NCI-H1092 (cell line): ENCODE measurements at places on chromosomes 3 and 15.

DNA sequence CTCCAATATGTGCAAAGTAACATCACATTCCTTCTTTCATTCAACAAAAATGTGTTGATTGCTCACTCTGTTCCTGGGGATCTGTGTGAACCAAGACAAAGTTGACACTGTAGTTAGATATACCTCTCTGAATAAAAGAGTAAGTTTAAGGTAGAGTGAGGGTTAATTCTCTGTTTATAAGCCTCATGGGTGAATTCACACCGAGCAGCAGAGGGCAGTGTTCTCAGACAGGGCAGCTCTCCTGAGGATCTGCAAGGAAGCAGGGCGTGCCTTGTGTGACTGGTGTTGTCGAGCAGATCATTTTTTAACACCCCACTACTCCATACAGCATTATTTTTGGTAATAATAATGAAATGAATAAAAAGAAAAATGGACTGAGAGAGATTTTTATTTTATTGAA, 34.4 kb downstream of the PAQR9 start:
- no peak for DNase-seq

DNA sequence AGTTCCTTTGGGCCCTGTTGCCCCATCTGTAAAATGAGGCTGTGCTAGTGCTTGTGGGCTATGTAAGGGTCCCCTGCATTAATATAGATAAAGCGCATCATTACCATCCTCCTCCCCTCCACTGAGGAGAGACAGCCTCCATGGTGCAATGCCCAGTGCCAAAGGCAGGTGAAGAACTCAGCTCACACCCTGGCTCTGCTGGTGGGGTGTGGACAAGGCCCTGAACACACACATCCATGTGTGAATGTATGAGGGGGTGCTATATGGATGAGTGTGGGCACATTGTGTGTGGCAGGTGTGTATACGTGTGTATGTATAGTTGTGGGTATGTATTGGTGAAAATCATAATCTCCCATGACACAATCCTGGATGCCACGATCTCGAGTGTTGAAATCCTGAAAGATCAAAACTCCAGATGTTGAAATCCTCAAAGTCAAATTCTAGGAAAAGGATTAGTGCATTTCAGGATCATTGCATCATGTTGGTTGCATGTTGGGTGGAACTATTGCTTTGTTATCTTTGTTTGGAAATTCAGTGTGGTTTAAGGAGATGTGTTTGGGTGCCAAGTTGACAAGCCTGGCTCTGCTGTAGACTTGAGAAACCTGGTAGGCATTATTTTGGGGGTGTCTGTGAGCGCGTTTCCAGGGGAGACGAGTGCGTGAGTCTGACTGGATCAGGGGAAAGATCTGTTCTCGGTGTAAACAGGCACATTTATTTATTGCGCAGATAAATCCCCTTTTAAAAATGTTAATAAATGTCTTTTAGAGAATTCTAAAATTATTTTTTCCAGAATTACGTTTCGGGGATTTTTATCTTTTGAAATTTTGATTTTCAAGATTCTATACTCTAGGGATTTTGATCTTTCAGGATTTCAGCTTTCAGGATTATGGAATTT, 42.0 kb upstream of the SEC61A1 start:
- DNase-seq, result no peak

DNA sequence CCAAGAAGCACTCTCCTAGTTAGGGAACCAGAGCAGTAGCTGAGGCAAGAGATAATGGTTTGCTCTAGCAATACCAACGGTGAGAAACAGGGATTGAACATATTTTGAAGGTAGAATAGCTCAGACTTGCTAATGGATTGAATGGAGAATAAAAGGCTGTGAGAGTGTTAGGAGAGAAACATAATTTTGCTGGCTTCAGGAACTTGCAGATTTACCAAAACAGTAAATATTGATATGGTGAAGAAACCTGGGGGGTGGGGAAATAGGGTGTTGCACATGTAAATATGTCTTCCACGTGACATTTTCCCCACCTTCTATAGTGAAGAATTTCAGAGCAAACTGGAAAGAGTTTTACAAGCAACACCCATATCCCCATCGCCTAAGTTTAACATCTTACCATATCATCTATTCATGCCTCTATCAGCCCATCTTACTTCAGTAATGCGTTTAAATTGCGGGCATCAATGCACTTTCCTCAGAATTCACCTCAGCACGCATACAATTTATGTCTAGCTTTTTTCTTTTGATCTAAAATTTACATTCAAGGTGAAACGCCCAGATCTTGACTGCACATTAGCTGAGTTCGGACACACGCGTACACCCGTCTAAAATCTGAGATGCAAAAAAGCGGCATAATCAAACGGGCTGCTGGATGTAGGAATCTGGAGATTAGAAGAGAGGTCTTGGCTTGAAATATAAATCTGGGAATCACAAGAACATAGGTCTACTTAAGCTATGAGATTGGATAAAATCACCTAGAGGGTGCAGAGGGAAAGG, 891 bp upstream of the NR1D2 start:
- no peak for DNase-seq

DNA sequence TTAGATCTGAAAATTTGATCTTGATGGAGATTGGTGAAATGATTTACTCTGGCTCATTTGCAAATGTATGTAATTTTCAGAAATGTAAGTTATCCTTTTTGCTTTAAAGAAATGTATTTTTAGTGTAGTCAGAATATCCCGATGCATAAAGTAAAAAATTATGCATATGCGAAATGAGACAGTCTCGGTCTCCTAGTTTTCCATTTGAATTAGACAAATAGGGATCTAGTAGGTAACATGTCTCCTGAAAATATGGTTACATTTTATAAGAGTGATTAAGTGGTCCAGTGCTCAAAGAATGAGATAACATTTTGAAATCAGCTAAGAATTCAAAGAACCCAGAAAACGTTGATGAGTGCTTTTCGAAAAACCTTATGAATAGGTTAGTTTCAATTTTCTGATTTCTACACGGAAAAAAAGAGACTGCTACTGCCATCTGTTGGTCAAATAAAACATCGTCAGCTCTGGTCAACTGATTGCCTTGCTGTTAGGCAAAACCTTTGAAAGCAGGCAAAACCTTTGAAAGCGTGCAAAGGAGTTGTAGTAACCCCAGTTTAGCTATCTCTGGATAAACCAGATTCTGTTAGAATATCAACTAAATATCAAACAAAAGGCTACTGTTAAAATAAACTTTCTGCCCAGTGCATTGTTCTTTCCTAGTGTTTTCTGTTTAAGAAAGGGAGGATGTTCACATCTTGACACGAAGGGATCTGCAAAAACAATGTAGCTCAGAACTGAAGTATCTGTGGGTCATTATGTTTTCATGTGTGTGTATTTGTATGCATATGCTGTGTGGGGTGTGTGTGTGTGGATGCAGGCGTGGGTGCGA, 59.3 kb upstream of the CHMP2B start:
- DNase-seq, result peak; percentile 17

DNA sequence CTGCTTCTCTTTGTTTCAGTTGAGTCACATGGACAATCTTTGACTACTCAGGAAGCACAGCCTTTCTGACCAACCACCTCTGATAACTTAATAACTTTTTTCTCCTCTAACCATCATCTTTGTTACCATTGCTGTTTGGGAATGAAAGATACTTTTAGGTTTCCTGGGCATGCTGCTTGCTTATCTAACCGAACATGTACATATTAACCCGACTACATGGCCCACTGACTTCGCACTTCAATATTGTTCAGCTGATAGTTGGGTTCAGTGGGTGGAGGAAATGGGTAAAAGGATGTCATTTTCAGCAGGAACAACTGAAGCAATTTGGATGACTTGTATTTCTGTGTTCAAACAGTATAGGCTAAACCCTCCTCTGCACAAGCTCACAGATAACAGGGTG, 214.3 kb downstream of the SQOR start:
- no peak for DNase-seq

DNA sequence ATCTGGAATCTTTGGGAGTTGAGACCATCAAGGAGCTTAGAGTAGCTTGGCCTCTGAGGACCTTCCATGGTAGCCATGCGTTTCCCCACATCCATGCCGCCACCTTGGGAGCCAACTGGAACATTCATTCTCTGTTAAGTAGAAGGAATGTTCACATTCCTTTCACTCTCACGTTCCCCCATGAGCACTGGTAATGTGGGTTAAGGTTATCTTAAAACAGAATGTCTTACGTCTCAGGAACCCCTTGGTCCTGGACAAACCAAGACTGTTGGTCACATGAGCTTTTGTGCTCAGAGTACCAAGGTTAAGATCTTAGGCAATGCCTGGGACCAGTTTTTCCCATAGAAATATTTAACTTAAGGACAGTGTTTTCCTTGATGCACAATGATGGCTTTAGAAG, 211.7 kb upstream of the UBE2E1 start:
- DNase-seq, result no peak

GRCh38 chr3:152703245-152703890, 131.6 kb upstream of the P2RY1 start:
- no peak for DNase-seq

DNA sequence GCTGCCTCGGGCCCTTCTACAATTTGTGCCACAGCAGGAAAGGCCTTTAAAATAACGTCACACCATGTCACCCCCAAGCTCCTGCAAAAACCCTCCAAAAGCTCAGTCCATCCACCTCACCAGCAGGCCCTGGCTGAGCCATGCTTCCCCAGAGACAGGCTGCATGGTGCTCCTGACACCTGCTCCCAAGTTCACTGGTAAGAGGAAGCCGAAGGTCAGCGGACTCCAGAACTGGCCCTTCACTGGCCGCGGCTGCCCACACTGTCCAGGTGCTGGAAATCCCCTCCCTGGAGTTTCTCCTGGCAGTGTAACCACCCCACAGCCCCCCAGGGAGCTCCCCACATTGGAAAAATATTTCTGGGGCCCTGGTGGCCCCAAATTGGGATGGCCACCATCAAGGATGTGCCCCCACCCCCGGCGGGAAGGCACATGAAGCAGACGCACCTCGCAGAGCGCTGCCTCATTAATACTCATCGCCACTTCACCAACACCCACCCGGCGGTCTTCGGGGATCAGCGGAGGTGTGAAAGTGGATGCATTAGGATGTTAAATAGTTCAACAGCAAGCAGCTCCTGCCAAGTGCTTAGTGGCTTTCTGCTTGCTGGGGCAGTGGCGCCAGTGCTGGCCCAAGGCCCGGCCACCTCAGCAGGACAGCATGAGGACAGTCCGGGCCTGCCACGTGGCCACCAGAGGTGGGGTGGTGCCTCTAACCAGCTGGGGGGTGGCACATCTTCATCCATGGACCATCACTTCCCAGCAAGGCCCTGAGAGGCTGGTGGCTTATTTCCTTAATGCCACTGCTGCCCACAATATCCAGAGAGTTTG, 146.1 kb upstream of the IQSEC1 start:
- no peak for DNase-seq

DNA sequence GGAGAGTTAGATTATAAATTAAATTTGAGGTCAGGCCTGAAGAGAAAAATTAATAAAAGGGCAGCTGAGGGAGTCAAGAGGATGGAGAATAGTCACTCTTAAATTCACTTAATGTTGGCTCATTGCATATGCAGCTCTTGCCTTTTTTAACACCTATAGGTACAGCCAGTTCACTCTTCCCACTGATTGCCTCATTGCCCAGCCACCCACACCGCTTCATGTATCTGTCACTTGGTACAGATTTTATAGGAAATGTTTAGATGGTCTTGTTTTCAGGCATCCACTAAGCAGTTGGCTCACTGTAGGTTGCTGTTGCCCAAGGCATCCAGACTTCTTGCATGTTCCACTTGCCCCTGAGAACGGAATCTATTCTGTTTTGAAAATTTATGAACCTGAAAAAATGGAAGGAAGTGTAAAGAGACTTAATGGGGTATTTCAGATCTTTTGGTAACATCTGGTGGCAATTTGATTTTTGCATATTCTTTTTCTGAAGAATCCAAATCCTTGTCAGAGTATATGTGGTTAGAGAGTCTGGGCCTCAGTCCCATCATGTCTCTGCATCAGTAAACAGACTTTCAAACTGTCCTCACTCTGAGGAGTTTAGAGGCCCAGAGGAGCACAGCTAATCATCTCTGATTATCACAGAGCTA, 151.9 kb downstream of the RBPMS2 start:
- DNase-seq, result no peak

- no peak for DNase-seq
Observed at GRCh38 chr15:89704411-89704810, 13.8 kb downstream of the WDR93 start.

DNA sequence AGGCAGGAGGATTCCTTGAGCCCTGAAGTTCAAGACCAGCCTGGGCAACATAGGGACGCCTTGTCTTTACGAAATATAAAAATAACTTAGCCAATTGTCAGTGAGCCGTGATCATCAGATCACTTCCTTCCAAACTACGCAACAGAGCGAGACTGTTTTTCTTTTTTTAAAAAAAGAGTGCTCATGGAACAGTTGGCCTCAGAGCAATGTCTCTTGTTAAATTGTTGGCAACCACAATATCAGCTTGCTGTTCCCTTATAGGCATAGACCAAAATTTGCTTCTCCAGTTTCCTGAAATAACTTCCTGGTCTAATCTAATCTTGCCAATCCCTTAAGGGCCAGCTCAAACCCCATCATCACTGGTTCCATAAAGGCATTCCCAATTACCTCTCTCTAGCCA, 93.3 kb upstream of the SLC4A7 start:
- no peak for DNase-seq

GRCh38 chr3:157123621-157124020, 36.3 kb downstream of the CCNL1 start:
- no peak for DNase-seq

DNA sequence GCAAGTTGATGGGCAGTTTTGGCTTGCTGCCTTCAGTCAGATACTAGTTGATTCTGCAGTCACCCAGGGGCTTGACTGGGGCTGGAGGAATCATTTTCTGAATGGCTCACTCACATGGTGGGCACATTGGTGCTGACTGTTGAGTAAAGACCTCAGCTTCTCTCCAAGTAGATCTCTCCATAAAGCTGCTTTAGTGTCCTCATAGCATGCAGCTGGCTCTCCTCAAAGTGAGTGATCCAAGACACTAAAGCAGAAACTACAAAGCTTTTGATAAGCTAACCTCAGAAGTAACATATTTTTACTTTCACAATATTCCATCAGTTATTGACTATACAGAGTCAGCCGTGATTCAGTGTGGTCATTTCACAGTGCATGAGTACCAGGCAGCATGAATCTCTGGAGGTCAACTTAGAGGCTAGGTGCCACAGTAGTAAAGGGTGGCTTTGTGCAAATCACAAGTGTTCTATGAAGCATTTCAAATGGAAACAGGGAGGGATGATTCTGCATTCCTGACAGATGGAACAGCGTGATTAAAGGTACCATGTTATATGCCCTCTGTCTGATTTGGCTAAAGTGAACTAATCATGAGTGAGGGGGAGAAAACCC, 24.3 kb upstream of the ATP8B4 start:
- no peak for DNase-seq
